ENCODE measurements at places on chromosomes 1 and 21.

GRCh38 chr1:151972542-151973248 is 21.0 kb downstream of the S100A10 start:
- peak; percentile 85 for DNase-seq

DNA sequence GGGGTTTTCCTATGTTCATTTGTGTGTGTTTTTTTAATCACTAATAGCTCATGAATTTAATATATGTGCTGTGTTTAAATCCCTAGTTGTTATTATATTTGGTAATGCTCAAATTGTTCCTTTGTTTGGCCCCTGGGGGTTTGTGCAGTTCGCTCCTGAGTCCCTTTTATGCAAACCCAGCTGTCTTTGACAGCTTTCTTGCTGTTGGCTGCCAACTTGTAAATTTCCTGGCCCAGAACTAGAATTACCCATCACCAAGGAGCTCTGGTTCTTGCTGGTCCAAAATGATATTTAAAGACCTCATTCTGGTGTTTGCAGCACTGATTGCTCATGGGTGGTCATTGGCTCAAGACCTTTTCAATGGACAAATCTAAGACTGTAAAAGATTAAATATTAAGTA is 39.6 kb upstream of the PGBD5 start:
- DNase-seq = no peak

GRCh38 chr1:7013833-7014639 is 228.8 kb downstream of the CAMTA1 start:
- DNase-seq = no peak

GRCh38 chr1:240572328-240572727 is 39.6 kb downstream of the GREM2 start:
- no peak for DNase-seq

- peak; percentile 92 for DNase-seq
Measured at GRCh38 chr1:248873993-248874533, 15.2 kb upstream of the ZNF692 start.

- DNase-seq = no peak
Measured at GRCh38 chr1:219544163-219544846, 68.6 kb downstream of the ZC3H11B start.

GRCh38 chr1:163535807-163536206 is 214.1 kb downstream of the NUF2 start:
- peak; percentile 0 for DNase-seq

DNA sequence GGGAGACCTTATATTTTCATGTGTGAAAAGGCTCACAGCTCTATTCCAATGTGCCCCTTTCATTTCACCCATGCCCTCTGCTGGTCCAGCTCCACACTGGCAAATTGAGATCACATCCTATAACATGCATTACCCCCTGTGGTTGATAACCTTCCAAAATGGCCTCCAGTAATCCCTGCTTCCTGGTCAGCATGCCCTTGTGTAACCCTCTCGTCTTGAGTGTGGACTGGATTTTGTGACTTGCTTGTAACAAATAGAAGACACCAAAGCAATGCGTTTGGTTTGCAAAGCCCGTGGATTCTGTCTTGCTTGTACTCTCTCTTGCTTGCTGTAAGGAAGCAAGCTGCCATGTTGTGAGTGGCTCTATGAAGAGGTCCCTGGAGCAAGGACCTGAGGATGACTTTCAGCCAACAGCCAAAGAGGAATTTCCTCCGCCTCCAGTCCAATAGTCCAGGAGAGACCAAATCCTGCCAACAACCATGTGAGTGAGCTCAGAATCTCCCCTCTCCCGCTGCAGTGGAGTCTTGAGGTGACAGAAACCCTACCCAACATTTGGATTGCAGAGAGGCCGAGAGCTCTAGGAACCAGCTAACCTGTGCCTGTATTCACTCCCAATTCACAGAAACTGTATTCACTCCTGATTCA is 17.4 kb downstream of the KCNA10 start:
- no peak for DNase-seq

DNA sequence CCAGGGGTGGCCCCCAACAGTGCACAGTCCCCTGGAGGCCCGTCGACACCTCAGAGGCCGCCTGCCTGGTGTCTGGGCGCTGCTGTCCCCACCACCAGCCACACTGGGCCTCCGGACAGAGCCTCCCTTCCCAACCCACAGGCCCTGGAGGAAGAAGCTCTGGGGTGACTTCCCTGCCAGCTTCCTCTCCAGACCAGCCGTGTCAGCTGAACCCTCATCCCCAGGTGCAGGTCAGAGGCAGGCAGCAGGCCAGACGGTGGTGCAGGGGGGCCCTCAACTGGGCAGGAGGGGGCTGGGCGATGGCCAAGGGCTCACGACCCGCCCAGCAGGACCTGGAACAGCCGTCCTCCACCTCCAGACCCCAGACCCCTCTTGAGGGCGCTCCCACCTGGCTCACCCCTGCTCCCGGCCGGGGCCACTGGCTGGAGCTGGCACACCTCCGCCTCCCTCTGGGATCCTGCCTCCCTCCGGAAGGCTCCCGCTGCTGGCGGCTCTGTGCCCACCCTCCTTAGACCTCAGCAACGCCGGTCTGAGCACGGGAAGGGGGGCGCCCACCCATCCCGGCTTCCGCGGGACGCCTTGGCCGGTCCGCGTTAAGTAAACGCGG is 520 bp downstream of the TNFRSF18 start:
- no peak for DNase-seq

DNA sequence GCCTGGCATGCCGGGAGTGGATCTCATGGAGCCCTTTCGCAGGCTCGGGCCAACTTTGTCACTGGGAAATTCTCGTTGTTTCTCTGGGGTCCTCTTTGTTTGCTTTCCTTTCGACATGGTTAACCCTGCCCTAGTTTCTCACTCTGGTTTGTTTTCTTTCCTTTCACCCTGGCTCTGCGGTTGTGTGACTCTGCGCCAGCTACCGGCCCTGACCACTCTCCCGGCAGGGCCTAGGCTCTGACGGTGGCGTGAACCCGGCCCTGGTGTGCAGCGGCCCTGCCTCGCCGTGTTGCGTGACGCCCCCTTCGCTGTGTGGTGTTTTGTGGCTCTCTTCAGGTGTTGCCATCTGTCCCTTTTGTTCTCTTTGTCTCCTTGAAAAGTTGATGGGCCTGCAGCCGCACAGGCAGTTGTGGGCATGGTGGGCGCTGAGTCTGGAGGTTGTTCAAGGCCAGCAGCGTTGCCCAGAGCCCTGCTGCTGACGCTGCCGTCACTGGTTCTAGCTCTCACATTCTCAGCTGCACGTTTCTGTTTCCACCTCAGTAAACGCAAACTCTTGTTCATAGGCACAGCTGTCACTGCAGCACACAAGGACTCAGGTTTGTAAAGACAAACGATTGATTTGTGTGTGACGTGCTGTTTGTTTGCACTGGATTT is 64.6 kb upstream of the DIP2A start:
- DNase-seq = no peak

GRCh38 chr1:172627702-172628101 is 31.2 kb upstream of the FASLG start:
- DNase-seq = no peak

DNA sequence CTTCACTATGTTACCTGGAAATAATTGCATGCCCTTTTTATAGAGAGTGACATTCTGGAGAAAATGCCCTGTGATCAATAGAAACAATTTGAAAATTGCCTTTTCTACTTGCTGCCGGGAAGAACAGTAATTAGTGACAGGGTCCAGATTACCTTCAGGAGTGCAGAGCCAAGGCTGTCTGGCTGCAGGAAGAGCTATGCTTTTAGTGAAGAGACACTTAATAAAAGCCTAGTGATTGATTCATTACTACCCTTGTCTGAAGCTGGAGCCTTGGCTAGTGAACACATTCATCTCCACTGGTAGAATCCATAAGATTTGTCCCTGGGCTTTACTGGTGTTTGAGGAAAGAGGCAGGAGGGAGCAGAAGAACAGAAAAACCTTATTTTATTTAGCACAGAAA is 12.9 kb upstream of the DNASE2B start:
- DNase-seq = no peak
